ENCODE measurements at places on chromosomes 3 and 15.

DNA sequence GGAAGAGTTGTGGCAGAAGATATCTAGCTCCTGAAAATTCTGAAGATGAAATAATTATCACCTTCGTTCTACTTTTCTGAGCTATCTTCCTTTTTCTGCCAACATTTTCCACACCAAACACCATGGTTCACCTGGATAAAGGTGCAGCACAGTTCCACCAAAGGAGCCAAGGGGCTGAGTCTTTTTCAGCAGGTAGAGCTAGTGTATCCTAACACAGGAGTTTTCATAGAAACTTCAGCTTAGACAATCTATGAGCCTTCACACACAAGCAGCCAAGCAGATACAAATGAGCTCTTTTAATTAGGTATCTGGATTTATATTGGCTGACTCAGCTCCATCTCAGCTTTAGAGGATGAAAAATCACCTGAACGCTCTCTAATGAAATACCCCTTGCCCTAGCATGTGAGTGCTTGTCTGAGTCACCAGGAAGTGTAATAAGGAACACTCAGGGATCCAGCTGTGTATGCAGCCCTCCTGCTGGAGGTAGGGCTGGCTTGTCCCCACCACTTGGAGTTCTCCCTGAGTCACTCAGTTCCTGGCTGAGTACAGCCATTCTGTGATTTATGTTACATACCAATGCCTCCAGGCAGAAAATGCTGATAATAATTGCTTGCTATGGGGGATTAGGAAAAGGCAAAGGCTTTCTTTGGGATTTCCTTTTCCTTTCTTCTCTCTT lies 385.7 kb downstream of the LSAMP start:
- no peak for DNase-seq

DNA sequence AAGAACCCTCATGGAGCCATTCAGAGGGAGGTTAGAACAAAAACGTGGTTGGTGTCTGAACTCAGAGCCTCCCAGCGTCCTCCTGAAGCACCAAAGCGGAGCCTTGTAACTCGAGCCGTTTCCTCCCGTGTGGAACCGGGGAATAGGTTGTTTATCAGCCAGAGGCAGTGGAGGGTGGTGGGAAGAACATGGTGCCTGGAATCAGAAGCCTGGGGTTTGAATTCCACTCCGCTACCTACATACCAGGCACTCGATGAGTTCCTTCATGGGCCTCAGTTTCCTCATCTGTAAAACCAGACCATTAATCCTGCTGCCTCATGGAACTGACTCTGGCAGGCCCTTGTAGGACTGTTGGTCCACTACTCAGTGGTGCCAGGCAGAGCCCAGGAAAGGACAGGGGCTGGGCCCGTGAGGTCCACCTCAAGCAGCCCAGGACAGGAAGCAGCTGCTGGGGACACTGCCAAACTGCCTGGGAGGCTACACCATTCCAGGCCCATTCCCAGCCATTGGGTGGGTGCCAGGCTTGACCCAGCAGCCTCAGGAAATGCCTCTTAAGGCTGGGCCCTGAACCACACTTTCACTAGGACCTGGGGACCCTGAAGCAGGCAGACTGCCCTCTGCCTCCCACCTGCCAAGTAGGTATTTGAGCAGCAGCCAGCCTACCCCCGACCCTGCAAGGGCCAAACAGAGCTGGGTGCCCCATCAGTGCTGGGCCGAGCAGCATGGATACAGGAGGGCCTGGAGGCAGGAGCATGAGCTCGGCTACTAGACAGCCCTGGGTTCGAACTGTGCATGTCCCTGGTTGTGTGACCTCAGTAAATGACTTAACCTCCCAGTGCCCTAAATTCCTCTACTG lies 33.4 kb downstream of the PRKCD start:
- DNase-seq, result peak; percentile 36

DNA sequence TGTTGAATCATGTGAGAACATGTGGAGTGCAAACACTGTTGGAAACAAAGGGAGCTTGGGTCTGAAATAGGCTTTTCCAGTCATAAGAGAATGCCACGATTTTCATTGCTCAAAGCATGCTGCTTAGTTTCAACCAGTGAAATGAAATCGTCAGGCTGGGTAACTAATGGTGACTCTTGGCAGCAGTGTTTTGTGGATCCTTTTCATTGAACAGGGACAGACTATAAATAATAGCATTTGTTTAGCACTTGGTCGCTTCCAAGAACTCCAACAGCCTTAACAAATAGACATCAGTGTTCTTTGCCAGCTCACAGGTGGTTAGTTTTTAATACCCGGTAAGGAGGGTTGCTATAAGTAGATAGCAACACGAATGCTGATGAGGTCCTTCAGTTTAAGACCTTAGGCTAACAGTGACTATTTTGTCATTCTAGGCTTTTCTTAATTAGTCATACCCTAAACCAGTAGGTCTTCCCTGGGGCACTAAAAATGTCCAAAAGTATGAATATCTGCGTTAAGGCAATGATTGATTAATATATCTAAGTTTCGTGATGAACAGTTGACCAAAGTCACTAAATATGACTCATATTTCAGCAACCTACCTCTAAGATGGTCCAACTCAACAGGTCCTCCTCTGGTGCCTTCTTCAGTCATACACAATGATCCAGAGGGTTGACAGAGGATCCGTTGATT lies 15.8 kb downstream of the TP63 start:
- no peak for DNase-seq

GRCh38 chr3:142568393-142569017 lies 10.0 kb downstream of the ATR start:
- no peak for DNase-seq

GRCh38 chr3:30201715-30202114 lies 404.7 kb upstream of the TGFBR2 start:
- DNase-seq, result no peak

DNA sequence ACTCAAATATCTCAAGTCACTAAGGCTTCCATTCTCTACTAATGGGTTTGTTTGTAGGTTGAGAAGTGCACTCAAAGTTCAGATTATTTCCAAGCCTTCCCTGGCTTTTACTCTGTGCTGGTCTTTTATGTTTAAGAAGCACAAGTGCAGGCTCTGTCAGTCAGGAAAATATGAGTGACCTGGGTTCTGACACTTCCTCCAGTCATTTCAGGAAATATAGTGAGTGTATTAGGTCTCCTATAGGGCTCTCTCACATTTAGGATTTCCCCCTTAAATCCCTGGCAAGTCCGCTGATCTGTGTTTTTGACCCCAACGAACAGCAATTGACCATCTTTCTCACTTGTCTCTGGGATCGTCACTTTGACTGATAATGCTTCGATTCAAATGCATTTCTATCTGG lies 210.2 kb downstream of the ARPP21 start:
- DNase-seq, result no peak

Data from ascending aorta (tissue), 2 donors.